ENCODE measurements at places on chromosomes 13 and 19.

- no peak for DNase-seq
Observed at GRCh38 chr13:41468631-41469030, 11.3 kb downstream of the RGCC start.

- no peak for DNase-seq
Observed at GRCh38 chr13:68908879-68909278, 1198.7 kb upstream of the ATXN8OS start.

DNA sequence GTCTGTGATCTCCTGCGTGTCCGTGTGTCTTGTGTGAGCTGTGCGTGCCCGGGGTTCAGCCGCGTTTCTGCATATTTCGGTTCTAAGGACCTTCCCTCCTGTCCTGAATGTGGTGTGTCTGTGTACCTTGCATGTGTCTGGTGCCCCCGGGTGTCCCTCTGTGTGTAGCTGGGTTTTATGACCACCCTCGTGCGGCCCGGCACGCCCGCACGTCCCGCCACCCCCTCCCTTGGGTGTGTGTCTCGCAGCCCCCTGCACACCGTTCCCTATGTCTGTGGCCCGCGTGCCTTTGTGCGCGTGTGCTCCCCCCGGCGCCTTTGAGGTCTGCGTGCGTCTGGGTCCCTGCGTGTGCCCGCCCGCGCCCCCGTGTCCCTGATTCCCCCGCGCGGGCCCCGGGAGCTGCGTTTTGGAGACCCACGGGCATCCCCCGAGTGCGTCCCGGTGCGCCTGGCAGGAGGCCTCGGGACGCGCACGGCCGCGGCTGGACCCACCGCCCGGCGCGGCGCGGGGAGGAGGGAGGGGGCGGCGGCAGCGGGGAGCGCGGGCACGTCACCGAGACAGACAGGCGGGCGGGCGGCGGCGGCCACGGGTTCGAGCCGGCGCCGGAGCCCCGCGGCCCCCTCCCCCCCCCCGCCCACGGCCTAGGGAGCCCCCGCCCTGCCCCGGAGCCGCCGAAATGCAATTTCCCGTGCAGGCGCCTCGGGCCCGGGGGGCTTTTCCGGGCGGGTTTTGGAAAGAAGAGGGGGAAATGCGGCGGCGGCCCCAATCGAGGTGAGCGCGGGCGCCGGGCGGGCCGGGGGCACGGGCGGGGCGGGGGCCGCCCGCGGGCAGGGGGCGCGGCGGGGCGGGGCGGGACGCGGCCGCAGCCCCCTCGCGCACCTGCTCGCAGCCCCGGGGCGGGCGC lies 12.0 kb upstream of the NANOS3 start:
- DNase-seq = no peak

- no peak for DNase-seq
Observed at GRCh38 chr13:111399776-111400538, 79.5 kb downstream of the TEX29 start.

DNA sequence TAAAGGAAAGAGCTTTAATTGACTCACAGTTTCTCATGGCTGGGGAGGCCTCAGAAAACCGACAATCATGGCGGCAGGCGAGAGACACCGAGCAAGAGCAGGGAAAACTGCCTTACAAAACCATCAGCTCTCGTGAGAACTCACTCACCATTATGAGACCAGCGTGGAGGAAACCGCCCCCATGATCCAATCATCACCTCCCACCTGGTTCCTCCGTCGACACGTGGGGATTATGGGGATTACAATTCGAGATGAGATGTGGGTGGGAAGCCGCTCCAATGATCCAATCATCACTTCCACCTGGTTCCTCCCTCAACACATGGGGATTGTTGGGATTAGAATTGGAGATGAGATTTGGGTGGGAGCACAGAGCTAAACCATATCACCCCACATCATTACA lies 293.9 kb downstream of the ABCC4 start:
- no peak for DNase-seq

- no peak for DNase-seq
Observed at GRCh38 chr13:50766695-50767094, 76.8 kb downstream of the DLEU7 start.

GRCh38 chr19:10408511-10409283 lies 5.4 kb upstream of the CDC37 start:
- no peak for DNase-seq

GRCh38 chr19:7191946-7192691 lies 102.1 kb downstream of the INSR start:
- DNase-seq = no peak

- no peak for DNase-seq
Observed at GRCh38 chr13:30121244-30121643, 186.1 kb downstream of the KATNAL1 start.

DNA sequence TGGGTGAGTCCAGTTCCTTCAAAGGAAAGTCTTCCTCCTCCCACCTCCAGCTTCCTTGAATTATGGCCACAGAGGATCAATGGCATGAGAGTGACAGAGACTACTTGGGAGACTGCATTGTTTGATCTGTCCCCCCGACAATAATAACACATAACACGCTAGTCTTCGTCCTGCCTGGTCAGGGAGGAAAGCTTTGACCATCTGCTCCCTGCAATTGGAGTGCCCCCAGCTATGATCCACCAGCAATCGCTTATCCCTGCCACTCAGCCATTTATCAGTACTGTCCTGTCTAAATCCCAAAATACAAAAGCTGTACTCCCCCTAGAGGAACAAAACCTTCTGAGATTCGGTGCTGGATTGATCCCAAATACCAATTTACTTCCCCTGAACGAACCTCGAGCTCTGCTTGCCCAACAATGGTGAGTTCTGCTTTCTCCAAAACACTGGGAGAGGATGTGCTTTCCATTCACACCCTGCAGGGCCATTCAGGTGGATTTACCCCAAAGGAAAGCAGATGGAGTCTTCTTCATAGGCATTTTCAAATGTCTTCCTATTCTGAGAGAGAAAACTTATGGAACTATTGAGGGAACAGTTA lies 466.7 kb downstream of the TSHZ3 start:
- DNase-seq = no peak

DNA sequence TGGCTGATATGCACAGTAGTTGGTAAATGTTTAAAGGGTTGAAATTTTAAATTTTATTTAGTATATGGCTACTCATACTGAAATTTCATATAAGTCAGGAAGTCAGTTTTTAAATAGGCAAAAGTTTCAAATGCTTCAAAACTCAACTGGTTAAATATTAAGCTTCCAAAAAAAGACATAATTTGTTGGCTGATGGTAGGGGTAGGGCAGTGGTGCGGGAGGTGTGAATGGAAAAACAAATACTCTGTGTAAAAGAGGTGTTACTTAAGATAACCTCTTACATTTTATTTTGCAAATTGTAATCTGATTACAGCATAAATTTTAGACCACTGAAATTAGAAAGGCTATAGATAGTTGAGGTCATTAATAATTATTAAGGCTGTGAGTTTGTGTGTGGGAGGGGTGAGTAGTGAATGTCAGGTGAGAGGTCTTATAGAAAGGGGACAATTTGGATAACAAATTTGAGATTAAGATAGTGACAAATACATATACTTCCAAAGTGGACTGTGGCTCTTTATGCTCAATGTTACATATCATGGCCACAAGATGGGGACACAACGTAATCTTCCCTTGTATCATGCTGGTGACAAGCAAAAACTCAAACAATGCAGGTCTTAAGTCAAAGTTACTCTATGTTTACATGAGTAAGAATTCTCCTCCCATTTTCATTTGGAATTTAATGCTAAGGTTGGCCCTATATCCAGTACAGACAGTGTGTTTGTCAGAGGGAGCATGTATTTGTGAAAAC lies 36.6 kb upstream of the OXGR1 start:
- DNase-seq = no peak

All from brain pericyte (primary cell).